ENCODE measurements at places on chromosomes 16 and 17.
A peak's percentile ranks its signal among the peaks of the same experiment; 100 is the strongest.

GRCh38 chr17:81018044-81018802 lies 16.7 kb upstream of the BAIAP2 start:
- no peak for DNase-seq

- no peak for DNase-seq
Observed at GRCh38 chr16:67517155-67517445, 11.5 kb upstream of the RIPOR1 start.

- DNase-seq: peak; percentile 95
Observed at GRCh38 chr16:30075503-30076275, at the start of gene PPP4C. Gene PPP4C (plus strand): TSS chr16:30075994. CDS start chr16:30076378, 384 bp downstream.

- no peak for DNase-seq
Observed at GRCh38 chr16:69939821-69940585, 11.1 kb upstream of the CLEC18A start.

DNA sequence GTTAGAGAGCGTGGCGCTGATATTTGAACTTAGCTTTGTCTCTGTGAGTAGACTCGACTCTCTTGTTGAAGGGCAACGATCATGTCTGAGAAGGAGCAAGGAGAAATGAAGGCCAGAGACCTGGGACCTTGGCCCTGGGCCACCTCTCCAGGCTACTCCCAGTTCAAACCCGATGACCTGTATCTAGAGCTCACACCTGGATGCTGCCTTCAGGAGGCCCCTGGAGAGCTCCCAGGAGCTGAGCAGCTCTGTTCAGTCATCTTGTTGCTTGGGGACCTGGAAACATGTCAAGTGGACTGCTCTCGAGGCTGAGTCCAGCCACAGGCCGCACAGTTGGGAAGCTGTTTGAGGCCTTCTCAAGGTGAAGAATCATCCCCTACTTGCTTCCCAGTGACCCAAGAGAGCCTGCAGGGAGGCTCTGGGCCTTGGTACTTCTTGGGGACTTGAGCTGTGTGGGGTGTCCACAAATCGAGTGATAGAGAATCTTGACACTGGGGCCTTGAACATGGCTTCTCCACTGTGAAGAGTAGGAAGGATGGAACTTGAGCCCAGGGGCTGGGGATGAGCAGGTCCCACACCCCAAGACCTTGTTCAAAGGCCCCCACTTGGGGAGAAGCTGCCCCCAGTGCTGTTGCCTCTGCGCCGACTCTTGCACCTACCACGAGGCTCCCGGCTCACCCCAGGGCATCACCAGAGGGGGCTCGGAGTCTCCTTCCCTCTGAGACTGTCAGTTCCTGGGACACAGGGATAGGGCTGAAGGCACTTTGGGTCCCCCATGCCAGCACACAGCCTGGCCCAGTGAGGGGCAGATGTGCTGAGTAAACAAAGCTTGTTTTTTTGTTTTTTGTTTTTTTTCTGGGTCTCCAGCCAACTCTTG lies 112.1 kb downstream of the IRX5 start:
- DNase-seq: no peak

Data from head of caudate nucleus (tissue), 42 donors.